ENCODE measurements at places on chromosomes 13 and 19. TPM values are rescaled to one million over a fixed set of nuclear protein-coding genes. Genes with fewer than 3 reads are reported as not detected.

- H3K4me3 ChIP-seq, result no peak overlapping the region
- no peaks in the 10 kb centered on the region for H3K36me3 ChIP-seq
- peaks cover 19% of the 10 kb centered on the region for H3K4me1 ChIP-seq
- H3K27ac ChIP-seq, result peak overlapping the region; percentile 12
- peak; percentile 55 for DNase-seq
These were observed 65.4 kb upstream of the WDFY2 start for GRCh38 chr13:51518827-51519226.

DNA sequence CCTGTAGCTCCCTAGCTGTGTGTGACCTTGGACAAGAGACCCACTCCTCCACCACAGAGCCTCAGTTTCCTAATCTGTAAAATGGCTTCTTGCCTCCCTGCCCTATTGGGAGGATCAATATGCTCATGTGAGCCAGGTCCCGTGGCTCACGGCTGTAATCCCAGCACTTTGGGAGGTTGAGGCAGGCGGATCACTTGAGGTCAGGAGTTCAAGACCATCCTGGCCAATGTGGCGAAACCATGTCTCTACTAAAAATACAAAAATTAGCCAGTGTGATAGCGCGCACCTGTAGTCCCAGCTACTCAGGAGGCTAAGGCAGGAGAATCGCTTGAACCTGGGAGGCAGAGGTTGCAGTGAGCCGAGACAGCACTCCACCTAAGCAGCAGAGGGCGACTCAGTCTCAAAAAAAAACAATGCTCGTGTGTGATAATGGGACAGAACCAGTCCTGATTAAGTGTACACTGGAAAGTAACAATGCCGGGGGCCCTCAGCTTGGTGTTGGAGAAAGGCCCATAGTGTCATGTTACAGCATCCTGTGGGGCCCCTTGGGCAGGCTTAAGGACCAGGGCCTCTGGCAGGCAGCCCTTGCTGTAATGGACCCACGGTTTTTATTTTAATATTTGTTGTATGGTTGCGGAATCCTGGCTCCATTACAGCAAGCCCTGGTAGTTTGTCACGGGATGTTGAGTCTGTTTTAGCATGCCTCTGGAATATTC, 6.8 kb downstream of the RPS11 start:
- peaks cover 41% of the 10 kb centered on the region for H3K4me1 ChIP-seq
- no peak overlapping the region for H3K27ac ChIP-seq
- H3K36me3 ChIP-seq, result peaks cover 25% of the 10 kb centered on the region
- no peak overlapping the region for H3K4me3 ChIP-seq
- H3K27me3 ChIP-seq, result no peaks in the 10 kb centered on the region
- DNase-seq, result peak; percentile 60

DNA sequence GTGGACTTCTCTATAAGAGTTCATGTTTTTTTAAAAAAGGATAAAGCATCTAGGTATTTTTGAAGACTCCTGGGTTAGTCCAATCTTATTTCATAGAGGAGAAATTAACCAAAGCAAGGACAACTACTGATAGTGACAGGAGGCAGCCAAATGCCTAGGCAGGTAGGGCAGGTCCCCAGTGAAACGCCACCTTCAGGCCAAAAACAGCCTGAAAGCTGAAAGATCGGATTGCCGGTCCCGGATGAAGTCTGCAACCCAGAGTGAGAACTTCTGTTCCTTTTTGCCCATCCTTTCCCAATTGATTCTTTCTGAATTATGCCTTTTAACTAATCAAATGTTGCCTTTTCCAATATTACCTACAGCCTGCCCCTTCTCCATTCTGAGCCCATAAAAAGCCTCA, 6.1 kb upstream of the GGACT start:
- H3K27me3 ChIP-seq, result peaks cover 1% of the 10 kb centered on the region
- DNase-seq, result peak; percentile 22
- H3K4me3 ChIP-seq, result no peak overlapping the region
- H3K27ac ChIP-seq, result no peak overlapping the region

- no peaks in the 10 kb centered on the region for H3K27me3 ChIP-seq
- H3K27ac ChIP-seq, result no peak overlapping the region
- H3K36me3 ChIP-seq, result peaks cover 63% of the 10 kb centered on the region
- no peaks in the 10 kb centered on the region for H3K4me1 ChIP-seq
- DNase-seq, result no peak
- H3K4me3 ChIP-seq, result no peak overlapping the region
These were observed 27.2 kb downstream of the CCDC8 start for GRCh38 chr19:46386151-46386550.

Gene OR4F17
- total RNA-seq, result not detected
